RWPE1 (cell line): ENCODE measurements at places on chromosomes 6 and 20.

- DNase-seq, result no peak
Measured at GRCh38 chr6:45844986-45845385, 170.7 kb downstream of the CLIC5 start.

DNA sequence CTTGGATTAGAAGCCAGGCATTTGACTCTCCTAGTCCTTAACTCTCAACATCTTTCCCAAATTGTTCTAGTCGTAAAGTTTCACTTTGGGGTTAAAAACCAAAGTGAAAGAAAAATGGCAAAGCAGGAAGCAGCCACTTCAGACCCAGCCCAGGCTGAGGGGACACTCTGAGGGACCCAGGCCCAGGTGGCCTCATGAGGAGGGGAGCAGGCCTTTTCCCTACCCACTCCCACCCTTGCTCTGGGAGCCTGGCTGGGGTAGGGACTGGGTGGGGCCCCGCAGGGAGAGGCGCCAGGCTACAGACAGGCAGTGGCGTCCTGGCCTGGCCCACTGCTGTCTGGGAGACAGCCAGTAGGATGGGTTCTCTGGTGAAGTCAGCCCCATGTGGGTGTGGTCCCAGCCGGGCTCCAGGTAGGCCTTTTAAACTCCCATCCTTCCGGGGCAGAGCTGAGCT lies 68.7 kb upstream of the MYL9 start:
- peak; percentile 97 for DNase-seq

DNA sequence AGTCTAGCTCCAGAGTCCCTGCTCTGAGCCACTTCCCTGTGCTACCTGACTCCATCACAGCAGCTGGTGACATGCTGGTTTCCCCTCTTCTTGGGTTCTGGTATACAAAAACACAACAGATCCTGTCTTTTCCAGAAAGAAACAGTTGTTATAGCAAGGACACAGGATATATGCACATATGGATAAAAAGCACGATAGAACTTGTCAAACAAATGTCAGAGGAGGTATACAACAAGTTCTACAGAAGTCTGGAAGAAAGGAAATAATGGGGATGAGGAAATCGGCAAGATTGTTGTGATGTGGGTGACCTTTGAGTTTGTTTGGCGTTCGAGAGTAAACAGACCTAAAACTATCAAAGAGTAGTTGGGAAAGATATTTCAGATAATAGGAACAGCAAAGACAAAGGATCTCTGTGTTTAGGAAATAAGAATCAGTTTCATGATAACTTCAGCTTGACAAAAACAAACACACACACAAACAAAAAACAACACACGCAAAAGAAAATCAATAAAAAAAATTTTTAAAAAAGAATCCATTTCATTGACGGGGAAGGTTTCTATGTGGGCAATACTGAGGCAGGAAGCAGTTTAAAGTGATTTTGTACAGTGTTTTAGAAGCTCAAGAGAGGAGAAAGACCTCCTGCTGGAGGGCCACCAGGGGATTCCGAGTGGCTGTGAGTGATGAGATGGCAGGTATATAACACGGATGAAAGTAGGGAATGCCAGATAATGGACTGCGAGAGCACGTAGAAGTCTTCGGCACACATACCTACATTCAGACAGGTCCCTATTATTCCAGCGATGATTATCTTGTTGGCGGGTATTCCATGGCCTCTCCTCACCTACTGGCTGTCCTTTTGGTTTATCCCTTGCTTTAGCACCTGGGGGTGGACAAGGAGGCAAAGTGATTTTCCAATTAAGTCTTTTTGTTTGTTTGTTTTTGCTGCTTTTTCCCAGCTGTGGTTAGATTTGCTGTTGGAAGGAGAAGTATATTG lies 174.9 kb downstream of the HS3ST5 start:
- DNase-seq, result no peak

DNA sequence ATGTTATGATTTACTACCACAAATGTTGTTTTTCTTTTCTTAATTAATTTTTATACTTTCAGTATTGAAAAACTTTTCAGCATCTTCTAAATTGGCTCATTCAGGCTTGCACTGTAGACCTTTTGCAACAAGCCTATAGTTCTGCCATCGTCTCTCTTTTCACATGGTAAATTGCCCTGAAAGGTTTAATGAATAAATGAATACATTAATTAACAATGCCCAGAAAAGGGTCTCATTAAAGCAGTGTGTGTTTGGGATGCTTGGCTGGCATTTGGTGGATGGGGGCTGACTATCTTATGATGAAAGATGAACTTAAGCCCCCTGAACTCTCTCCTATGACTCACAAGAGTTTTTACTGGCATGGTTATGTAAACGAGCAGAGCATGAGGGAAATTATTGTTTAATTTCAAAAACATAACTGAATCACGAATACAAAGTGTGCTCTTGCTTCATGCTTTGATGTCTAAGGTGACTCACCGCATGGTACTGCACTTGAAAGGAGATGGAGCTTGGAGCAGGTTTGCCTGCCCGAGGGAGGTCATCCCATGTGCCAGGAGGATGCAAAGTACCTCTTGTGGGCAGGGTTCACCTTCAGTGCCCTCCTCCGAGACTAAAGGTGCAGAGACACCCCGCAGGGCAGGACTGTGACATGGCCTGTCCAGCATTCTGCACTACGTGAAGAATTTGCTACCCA lies 13.8 kb upstream of the PCK1 start:
- DNase-seq, result peak; percentile 69

- no peak for DNase-seq
Measured at GRCh38 chr20:19734811-19735210, 23.2 kb upstream of the RIN2 start.

DNA sequence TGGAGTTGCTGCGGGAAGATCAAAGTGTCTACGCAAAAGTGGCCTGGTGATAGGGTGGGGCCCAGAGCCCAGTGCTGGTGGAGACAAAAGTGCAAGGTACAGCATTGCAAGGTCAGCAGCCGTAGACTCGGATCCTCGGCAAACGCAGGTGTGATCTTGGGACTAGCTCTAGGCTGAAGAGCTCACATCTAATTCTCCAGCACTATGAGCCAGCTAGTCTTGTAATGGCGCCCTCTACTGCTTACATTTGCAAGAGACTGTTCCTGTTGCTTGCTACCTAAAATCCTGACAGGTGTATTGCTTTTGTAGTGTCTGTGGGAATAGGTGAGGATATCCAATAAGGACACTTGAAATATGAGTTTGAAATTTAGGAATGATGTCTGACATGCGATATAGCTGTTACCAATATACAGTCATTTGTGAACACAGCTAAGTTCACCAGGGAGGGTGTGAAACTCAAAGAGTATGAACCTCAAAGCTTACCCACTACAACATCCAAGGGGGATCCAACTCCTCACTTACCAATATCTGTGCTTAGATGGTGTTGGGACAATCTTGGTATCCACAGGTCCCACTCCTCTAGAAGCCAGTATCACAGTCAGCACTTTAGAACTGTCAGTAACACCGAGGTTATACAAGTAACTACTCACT lies 58.4 kb downstream of the PDE7B start:
- DNase-seq, result peak; percentile 13

DNA sequence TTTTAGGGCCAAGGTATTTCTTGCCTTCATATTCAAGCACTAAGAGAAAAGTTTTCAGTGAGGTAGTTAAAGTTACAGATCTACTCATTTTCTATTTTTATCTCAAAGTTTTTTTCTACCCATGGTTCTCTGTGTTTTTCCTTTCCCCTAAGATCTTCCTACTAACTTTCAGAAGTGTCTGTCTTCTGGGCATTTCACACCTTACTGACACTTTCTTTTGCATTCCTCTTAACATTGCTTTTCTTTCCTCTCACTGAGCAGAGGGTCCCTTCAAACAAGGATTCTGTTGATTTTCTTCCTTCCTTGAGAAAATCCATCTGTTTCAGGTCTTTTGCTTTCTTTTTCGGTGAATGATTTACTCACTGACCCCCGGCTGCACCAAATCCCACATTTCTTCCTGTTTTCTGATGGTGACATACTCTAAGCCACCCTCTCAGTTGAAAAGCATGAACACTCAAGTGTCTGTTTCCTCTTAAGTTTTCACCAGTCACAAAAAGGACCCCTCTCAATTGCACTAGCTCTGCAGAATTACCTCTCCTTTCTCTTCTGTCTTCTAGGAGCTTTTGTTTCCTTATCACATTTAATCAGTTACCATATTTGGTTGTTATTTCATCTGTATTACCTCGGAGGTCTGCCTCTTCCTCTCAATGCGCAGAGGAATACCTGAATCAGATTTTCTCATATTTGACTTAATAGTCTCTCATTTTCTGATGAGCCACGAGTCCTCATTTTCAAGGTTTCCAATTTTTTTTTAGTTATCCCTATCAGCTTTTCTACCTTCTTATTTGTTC lies 73.5 kb upstream of the RNF217 start:
- no peak for DNase-seq

GRCh38 chr6:42572523-42572922 lies 8.7 kb downstream of the UBR2 start:
- no peak for DNase-seq

- DNase-seq, result peak; percentile 66
Measured at GRCh38 chr6:3585320-3585935, 128.6 kb upstream of the SLC22A23 start.

- DNase-seq, result no peak
Measured at GRCh38 chr6:14619419-14619781, 501.8 kb downstream of the CD83 start.

DNA sequence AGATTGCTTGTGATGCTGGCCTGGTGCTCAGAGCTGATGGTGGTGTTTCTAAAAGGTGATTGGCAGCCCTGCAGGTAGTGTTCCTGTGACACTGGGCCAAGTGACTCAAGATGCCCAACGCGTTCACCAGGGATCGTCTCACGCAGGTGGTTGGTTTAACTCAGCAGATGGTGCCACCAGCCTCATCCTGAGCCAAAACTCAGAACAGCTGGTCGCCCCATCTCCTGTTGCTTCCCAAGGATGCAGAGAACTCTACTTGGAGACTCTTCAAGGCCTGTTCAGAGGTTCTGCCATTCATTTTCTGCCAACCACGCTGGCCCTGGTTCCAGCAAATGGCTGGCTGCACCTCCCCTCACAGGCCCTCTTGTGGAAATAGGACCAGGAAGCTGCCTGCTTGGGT lies 394.4 kb downstream of the CDH26 start:
- no peak for DNase-seq

GRCh38 chr6:82118150-82118562 lies 129.4 kb downstream of the IBTK start:
- no peak for DNase-seq

GRCh38 chr6:139708337-139709199 lies 334.1 kb upstream of the CITED2 start:
- DNase-seq, result peak; percentile 20

- no peak for DNase-seq
Measured at GRCh38 chr6:75084018-75084417, 121.8 kb downstream of the COL12A1 start.

DNA sequence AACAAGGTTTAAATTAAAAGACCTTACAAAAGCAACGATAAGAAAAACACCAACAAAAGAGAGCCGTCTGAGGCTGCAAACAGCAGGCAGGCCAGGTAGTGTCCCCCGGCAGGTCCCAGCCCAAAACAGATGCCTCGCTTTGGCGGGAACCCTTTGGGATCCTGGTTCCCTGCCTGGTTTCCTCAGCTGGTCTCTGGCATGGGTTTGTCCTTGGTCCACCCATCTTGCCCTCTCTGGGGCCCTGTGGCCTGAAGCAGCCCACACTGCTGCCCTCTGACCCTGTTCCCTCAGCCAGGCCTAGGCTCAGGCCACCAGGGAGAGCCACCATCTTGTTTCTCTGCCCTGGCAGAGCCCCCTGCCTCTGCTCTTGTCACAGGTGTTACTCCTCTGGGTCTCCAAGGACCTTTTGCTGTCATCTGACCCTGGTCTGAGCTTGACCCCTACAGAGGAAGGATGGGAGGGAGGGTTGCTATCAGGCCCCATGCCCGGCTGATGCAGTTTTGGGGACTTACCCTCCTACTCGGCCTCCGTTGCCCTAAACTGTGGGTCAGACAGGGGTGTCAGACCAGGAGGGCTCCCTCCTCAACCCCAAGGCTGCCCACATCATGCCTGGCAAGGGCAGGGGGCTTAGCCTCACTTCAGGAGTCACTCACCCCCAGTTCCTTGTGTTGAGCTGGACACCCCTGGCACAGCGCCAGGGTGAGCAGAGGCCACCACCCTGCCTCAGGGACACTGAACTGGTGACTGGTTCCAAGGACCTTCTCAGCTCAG lies 30.6 kb upstream of the GRM4 start:
- no peak for DNase-seq
